Glutamatergic neuron (in vitro differentiated cells): ENCODE measurements at places on chromosomes 13 and 19.

- DNase-seq: peak; percentile 69
Measured at GRCh38 chr19:53898636-53899341, 10.3 kb upstream of the CACNG7 start.

DNA sequence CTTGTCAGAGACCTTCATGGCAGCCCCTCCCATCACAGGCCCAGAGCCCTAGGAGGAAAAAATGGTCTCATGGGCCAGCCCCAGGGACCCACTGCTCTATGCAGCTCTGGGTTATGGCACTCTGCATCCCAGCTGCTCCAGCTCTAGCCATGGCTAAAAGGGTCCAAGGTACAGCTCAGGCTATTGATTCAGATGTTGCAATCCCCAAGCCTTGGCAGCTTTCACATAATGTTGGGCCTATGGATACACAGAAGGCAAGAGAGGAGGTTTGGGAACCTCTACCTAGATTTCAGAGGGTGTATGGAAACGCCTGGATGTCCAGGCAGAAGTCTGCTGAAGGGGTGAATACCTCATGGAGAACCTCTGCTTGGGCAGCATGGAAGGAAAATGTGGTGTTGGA is 996.0 kb downstream of the PCDH9 start:
- no peak for DNase-seq

- DNase-seq: peak; percentile 83
Measured at GRCh38 chr19:1767464-1767933, 14.2 kb downstream of the ONECUT3 start.

- DNase-seq: no peak
Measured at GRCh38 chr13:49086722-49087121, 111.0 kb downstream of the FNDC3A start.

DNA sequence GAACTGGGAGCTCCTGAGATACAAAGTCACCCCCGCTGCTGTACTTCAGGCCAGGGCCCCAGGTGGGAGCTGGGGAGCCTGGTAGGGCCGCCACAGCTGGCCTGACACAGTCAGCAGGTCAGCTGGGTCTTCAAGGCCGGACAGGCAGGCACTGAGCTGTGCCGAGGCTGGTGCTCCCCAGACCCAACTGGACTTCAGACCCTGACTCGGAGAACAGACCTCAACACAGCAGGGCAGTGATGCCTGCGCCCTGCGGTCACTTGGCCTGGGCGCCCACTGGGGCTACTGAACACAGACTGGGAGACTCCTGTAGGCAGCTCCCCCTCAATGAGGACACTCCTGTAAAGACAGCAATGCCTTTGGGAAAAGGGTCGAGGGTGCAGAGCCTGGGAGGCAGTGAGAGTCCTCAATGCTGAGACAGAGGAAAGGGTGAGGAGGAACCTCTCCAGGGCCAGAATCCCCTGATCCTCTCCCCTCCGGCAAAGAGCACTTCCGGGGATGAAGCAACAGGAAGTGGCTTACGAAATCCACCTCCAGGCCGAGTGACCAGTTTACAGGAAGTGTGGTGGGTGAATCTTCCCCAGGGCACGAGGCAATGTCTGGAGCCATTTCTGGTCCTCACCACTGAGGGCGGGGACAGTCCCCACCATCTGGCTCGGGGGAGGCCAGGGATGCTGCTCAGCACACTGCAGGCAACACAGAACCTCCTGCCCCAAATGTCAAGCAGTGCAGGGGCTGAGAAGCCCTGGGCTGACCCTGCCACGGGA is 40.8 kb upstream of the ISYNA1 start:
- no peak for DNase-seq

GRCh38 chr13:67318398-67318797 is 88.3 kb upstream of the PCDH9 start:
- DNase-seq: no peak

DNA sequence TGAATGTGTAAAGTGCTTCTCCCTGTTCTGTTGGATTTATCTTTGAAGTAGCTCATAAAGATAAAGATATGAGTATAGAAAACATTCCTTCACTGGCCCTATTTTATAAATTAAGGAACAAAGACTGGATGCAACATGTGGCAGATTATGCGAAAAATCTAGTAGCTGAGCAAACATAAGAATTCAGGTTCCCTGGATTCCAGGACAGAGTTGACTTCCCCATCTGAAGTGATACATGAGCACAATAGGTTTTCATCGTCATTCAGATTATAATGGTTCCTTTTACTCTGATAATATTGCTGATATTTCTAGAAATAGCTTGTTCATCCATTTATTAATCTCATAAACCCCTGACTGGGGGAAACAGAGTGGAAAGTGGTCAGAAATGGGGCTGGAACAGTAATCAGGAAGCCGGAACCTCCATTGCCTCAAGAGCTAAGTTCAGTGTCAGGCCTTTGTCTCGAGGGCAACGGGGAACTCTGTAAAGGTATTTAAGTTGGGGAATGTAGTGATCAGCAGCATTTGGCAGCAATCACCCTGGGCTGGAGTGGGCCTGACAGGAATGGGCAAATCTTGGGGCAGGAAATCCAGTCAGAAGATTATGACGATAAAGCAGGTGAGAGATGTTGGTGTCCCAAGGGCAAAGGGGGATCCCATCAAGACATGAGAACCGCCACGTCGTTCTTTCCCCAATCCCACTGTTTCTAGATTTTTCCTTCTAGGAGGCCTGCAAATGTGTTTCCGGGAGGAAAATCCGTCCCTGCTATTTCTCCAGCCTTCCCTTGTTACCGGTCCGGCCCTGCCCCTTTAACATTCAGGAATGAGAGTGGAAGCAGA is 232.5 kb upstream of the SERP2 start:
- DNase-seq: no peak
